ENCODE measurements at places on chromosomes 11 and 22. TPM values are rescaled to one million over a fixed set of nuclear protein-coding genes. Genes with fewer than 3 reads are reported as not detected.

DNA sequence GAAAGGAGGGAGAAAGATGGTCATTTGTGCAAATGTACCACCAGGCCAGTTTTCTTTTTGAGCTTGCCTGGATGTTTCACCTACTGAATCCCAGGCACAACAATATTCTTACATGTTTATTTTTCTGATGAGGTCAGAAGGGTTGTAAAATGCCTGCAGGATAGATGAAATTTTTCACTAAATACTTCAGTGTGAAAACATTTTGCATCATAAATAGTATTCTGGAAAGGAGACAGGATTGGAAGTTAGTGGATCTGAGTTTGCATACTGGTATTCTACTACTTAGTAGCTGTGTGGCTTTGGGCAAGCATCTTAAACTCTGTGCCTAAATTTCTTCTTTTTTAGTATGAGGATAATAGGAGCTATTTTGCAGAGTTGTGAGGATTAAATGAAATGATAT is 24.8 kb downstream of the RNF169 start:
- no peak for DNase-seq

GRCh38 chr11:59188954-59189353 is 17.0 kb downstream of the DTX4 start:
- no peak for DNase-seq

GRCh38 chr11:63945477-63946163 is 6.8 kb downstream of the NAA40 start:
- no peak for DNase-seq

The RASSF10 gene
- polyA plus RNA-seq: not detected

GRCh38 chr11:1701091-1701807 is 4.3 kb downstream of the KRTAP5-6 start:
- DNase-seq: no peak

The ZBTB16 gene
- not detected for polyA plus RNA-seq

DNA sequence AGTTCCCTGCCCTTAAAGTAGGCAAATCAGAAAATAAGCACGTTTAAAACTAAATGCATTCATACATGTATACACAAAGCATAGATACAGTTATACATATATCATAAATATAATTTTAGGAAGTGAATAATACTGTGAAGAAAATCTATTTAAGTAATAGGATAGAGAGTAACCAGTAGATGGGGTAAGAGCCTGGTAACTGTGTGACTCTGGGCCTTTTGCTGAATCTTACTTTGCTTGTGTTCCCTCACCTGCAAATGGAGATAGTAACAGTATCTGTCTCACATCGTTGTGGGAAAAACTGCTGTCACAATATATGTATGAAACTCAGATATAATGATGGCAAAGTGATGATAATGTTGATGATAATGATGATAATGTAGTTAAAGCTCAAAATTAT is 29.9 kb downstream of the MS4A2 start:
- DNase-seq: no peak
